ENCODE measurements at places on chromosomes 7 and 10. TPM values are rescaled to one million over a fixed set of nuclear protein-coding genes. Genes with fewer than 3 reads are reported as not detected.

The TMEM130 gene
- total RNA-seq: 1.0 TPM

- no peak for DNase-seq
- peak overlapping the region; percentile 64 for H3K27ac ChIP-seq
- no peaks in the 10 kb centered on the region for H3K36me3 ChIP-seq
- H3K4me1 ChIP-seq: peaks cover 12% of the 10 kb centered on the region
- H3K4me3 ChIP-seq: no peak overlapping the region
Observed at GRCh38 chr10:77837925-77838595, 88.5 kb downstream of the DLG5 start.

- no peaks in the 10 kb centered on the region for H3K36me3 ChIP-seq
- DNase-seq: no peak
- no peak overlapping the region for H3K4me3 ChIP-seq
- no peaks in the 10 kb centered on the region for H3K27me3 ChIP-seq
- no peaks in the 10 kb centered on the region for H3K4me1 ChIP-seq
Observed at GRCh38 chr7:139915268-139915863, 86.3 kb downstream of the TBXAS1 start.

DNA sequence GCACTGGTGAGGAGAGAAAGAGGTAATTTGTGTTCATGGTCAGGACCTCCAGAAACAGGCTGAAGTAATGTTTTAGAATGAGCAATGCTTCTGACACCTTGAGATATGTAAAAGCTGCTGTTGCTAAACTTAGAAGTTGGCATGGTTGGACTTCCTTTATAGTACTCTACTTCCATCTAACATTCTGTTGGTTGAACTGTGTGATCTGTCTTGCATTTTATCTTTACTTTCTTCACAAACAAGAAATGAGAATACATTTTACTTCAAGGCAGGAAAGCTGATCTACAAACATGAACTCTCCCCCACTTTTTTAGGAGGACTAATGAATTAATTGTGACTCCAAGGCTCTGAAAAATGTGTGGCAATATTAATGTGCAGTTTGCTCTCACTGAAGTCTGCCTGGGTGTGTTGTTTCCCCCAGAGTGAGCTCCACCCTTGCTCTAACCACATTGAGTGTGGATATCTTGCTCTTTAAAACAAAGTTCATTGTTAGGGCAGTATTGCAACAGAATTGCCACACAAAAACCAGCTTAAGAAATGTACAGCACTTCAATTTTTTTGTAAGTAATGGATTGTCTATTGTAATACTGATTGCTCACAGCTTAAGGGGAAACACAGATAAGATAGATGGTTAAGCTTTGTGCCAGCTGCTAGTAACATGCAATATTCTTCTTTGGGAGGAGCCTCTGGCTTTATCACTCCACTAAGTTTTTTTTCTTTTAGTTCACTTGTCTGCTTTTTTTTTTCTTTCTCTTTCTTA is 69.0 kb downstream of the ADD3 start:
- H3K4me1 ChIP-seq: peaks cover 34% of the 10 kb centered on the region
- peak overlapping the region; percentile 16 for H3K27ac ChIP-seq
- H3K4me3 ChIP-seq: no peak overlapping the region

DNA sequence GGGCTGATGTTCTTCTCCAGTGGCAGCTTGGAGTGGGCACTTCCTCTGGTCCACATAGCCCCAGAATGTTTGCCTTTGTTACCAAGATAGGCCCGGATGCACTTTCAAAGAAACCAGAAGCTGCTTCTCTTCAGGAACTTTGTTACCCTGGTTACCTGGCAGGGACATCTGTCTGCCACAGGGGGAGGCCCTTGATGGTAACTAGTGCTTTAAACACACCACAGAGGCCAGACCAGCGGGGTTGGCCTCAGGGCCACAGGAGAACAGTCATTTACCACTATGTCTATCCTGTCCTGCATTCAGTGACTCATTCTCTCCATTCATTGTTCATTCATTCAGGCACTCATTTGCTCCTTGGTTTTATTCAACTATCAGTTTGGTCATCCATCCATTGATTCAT is 11.9 kb upstream of the PLEKHA1 start:
- H3K4me3 ChIP-seq: no peak overlapping the region
- no peak for DNase-seq
- H3K4me1 ChIP-seq: no peaks in the 10 kb centered on the region
- H3K36me3 ChIP-seq: no peaks in the 10 kb centered on the region

DNA sequence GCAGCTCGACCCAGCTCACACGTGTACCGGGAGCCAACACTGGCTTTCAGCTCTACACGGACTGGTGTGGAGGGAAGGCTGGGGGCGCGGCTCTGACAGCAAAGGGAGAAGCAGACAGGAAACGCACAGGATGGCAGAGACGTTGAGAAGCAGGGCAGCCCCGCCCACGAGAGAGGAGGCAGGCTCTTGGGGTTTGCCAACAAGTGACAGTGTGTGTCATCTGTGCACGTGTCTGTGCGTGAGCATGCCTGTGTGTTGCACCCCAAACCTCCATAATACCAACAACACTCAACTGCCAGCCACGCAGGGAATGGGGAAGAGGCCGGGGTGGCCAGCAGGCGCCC is 64.4 kb upstream of the PDGFA start:
- no peak overlapping the region for H3K27ac ChIP-seq
- no peaks in the 10 kb centered on the region for H3K4me1 ChIP-seq

DNA sequence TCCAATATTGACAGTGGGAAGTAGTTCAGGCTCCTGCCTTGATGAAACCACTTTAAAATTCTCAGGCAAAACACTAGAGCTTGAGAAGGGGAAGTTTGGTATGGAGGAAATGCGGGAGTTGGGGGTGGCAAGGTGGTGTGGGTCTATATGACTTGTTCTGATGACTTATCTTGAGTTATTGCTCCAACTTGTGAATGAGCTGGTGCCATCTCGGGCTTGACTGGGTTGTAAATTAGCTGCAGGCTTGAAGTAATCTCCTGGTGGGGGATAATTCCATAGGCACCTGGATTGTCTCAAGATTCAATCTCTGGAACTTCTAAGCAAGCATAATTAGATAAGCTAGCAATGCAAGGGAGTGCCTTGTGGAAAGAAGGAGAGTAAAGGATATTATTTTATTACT is 29.0 kb downstream of the MRPL32 start:
- H3K4me3 ChIP-seq: no peak overlapping the region
- H3K27me3 ChIP-seq: no peaks in the 10 kb centered on the region
- H3K27ac ChIP-seq: no peak overlapping the region
- DNase-seq: no peak
- peaks cover 7% of the 10 kb centered on the region for H3K36me3 ChIP-seq
